ENCODE measurements at places on chromosomes 3 and 15.

- no peak for DNase-seq
These were observed 210.6 kb upstream of the CHRM5 start for GRCh38 chr15:33757516-33758232.

DNA sequence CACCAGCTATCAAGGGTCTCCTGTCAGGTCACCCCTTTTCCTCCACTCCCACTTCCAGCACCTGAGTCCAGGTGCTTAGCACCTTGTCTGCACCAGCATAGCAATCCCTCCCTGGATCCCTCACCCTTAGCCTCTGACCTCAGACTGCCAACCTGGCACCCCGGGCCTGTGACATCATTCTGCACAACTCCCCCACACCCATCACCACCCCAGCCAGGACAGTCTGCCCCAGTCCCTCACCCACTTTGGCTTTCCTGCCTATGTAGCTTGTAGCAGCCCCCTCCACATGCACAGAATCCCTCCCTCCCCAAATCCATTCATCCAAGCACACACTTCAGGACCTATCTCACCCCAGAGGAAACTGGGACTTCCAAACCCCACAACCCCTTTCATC, 819 bp upstream of the PLXNB1 start:
- no peak for DNase-seq

DNA sequence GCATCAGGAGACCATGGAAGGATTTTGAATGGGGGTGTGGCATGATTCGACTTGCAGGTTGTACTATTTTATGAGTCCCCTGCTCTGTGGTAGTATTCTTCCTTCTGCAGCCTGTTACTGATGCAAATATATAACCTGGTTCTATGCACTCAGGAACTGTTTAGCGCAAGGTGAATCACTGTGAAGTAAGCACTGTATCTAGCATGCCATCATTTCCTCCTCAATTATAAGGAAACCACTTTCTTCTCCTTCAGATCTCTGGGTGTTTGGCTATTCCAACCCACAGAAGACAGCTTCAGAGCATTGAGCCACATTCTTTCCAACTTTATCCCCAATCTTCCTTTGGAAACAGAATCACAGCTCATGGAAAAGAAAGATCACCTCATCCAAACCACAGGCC, 176.7 kb downstream of the DIPK2A start:
- DNase-seq = no peak

- peak; percentile 41 for DNase-seq
These were observed 676 bp downstream of the TCF12 start for GRCh38 chr15:56919031-56919608.

- peak; percentile 18 for DNase-seq
These were observed 2.6 kb upstream of the CEMIP start for GRCh38 chr15:80776420-80777045.

GRCh38 chr15:80331886-80332406, 72.2 kb upstream of the ARNT2 start:
- no peak for DNase-seq

DNA sequence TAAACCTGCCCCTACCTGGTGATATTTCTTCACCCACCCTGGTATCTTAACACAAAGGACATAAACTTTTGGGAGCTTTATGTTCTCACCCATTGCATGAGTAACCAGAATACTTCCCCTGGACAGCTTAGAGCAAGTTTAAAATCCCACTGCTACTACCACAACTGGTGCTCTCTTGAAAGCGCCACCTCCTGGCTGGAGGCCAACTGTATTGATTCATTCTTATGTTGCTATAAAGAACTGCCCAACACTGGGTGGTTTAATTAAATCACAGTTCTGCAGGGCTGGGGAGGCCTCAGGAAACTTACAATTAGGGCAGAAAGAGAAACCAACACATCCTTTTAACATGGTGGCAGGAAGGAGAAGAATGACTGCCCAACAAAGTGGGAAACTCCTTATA, 592.4 kb downstream of the EPHA3 start:
- no peak for DNase-seq

DNA sequence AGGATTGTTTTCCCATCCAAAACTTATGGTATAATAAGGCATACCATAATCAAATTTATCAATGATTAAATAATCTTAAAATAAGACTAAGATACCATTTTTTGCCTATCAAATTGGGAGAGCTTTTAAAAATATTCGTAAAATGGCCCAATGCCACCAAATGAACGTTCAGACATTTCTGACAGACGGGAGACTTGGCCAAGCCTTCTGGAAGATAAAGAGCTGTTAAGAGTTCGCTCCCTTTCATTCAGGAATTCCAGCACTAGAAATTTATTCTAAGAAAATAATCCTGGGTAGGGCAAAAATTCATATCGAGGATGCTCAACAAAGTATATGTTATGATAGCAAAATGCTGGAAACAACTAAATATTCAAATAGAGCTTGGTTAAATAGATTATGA, 85.6 kb upstream of the NEO1 start:
- no peak for DNase-seq

DNA sequence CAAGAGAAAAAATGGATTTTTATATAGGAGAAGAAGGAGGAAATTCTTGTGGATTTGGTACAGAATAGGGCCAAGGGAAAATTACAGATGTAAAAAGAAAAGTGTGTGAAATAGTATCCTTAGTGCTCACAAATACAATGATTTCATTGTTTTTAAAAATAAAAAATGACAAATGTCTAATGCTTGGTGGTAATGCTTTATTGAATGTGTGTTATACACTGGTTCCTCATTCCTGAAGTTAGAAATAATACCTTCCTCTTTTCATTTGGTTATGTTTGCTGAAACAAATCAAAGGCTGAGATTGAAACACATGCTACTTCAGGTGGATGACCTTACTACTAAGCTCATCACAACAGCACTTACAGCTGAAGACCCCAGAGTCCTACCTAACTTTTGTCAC, 37.7 kb upstream of the CCR2 start:
- DNase-seq = no peak

DNA sequence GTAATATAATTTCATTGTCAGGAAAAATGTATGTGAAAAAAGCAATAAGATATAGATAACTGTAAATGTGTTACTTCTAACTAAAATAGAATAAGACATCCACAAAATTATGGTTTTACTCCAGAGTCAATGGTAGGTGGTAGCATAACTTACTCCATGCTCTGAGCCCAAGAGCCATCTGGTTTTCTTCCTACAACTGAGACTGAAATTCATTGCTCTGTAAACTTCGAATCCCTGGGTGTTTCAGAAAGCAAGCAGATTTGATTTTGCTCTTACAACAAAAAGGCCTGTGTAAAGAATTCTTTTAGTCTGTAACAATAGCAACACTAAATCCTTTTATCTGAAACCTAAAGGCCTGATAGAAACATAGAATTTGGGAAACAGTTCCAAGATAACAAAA, 805.9 kb downstream of the AGBL1 start:
- DNase-seq = no peak

- DNase-seq = no peak
These were observed 81.6 kb upstream of the CHMP2B start for GRCh38 chr3:87145553-87145952.

- DNase-seq = no peak
These were observed 53.0 kb downstream of the SV2B start for GRCh38 chr15:91152896-91153581.

GRCh38 chr3:73729969-73730440, 105.3 kb upstream of the PDZRN3 start:
- no peak for DNase-seq

DNA sequence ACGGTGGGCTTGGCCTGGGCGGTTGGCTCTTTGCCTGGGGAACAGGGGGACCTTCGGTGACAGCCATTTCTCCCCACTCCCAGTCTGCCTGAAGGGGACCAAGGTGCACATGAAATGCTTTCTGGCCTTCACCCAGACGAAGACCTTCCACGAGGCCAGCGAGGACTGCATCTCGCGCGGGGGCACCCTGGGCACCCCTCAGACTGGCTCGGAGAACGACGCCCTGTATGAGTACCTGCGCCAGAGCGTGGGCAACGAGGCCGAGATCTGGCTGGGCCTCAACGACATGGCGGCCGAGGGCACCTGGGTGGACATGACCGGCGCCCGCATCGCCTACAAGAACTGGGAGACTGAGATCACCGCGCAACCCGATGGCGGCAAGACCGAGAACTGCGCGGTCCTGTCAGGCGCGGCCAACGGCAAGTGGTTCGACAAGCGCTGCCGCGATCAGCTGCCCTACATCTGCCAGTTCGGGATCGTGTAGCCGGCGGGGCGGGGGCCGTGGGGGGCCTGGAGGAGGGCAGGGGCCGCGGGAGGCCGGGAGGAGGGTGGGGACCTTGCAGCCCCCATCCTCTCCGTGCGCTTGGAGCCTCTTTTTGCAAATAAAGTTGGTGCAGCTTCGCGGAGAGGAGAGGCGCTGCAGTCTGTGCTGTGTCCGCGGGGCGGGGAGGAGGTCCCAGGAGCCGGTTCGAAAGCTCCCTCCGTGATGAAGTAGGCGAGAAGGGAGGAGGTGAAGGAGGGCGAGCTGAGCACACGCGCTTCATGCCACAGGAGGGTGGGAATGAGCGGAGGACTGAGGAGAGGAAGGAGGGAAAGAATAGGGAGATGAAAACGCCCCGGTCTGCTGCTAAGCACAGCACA, 9.6 kb downstream of the CLEC3B start:
- DNase-seq = peak; percentile 6

GRCh38 chr3:56711344-56711743, 28.3 kb upstream of the TASOR start:
- DNase-seq = no peak

GRCh38 chr15:41544650-41545015, 576 bp upstream of the RPAP1 start:
- no peak for DNase-seq

DNA sequence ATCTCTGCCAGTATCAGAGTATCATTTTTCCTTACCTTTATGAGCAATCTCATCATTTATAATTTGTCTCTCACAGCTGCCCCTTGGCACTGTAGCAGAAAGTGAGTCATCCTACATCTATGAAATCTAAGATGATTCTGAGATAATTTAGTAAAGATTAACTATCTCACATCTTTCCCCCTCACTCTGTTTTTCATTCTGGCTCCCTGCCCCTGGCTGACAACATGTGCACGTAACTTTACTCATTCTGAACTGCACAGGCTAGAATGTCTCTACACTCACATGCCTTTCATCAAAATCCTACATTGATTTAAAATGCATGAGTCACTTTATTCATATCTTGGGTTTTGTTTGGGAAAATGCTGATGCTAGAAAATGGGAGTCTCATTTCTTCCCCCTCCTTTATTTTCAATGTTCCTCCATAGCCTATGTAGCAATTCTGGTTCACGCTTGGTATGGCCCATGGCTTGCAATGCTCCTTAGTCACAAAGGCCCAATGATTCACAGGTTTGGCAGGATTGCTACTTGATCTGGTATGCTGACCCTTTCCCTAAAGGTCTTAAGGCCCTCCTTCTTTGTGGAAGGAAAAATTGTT, 838.5 kb downstream of the TUSC7 start:
- DNase-seq = no peak

GRCh38 chr3:46236294-46237054, 5.8 kb upstream of the CCR3 start:
- DNase-seq = no peak

DNA sequence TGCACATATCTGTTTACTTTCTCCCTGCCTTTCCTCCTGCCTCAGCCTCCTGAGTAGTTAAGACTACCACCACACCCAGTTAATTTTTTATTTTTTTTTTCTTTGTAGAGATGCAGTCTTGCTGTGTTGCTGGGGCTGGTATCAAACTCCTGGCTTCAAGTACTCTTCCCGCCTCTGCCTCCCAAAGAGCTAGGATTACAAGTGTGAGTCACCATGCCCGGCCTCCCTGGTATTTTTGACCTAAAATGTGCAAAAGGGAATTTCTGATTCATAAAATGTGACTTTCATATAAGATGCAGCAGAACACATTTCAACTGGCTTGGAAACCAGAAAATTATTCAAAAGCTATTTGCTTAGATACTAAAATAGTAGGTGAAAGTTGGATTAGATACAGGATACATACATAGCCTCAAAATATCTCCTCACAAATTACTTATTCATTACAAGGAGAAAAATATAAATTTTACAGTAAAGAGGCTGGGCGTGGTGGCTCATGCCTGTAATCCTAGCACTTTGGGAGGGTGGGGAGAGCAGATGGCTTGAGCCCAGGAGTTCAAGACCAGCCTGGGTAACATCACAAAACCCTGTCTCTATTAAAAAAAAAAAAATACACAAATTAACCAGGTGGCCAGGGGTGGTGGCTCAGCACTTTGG, 32.0 kb downstream of the MAP4 start:
- DNase-seq = no peak

GRCh38 chr3:53357458-53357857, 10.1 kb upstream of the DCP1A start:
- DNase-seq = no peak

DNA sequence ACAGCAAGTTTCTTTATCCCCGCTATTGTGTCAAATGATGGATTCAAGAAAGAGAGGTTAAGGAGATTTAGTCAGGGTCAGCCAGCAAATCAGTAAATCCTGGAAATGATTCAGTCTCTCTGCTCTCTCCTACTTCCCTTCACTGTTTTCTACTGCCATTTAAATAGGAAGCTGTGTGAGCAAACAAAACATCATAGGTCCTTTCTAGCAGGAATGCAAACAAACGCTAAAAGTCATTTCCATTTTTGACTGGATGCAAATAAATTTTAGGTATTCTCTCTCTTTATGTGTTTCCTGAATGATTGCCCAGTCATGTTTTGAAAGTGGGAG, 299.4 kb upstream of the RORA start:
- DNase-seq = no peak

- no peak for DNase-seq
These were observed 5.1 kb downstream of the PHLDB2 start for GRCh38 chr3:111863942-111864694.

DNA sequence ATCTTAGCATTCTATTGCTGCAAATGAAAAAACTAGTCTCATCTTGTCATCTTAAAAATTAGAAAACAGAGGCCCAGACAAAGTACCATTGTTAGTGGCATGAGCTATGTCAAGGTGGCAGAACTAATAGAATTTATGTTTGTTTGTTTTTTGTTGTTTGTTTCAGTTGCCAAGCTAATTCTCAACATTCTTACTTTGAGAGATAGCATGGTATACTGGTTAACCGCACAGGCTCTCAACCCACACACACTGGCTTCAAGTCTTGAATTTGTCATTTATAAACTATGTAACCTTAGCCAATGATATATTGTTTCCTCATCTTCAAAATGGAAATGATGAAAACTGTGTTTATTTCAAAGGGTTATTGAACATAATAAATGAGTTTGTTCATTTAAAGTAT, 367.6 kb upstream of the PLSCR5 start:
- no peak for DNase-seq

GRCh38 chr3:128281461-128282367, 128.4 kb downstream of the EEFSEC start:
- DNase-seq = no peak

- no peak for DNase-seq
These were observed 712 bp upstream of the MME start for GRCh38 chr3:155079468-155079745.

DNA sequence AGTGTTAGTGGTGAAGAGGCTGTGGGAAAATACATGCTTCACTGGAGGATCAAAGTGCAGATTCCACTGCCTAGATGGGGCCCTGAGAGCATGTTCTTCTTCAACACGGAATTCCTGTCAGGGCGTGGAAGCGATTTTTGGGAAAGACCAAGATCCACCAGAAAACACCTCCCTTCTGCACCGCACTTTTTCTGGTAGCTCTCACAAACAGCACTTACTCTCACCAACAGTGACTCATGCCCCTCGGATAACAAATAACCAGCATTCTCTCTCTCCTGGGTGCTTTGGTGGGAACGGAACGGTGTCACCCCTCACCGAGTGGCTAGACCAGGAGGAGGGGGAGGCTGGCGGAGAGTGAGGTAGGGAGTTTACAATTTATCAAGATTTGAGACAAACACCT, 40.1 kb downstream of the ADAMTSL3 start:
- no peak for DNase-seq

- DNase-seq = no peak
These were observed 31.6 kb downstream of the CFAP44 start for GRCh38 chr3:113409676-113410075.

- no peak for DNase-seq
These were observed 198.6 kb upstream of the SLC2A2 start for GRCh38 chr3:171225165-171225564.

All from activated effector memory CD4-positive, alpha-beta T cell treated with Interleukin-2 at 50 U/mL for 16 hours (primary cell).